Skin of body (tissue), 3 donors: ENCODE measurements at places on chromosomes 7 and 10.

GRCh38 chr10:88968391-88968790 is 15.8 kb upstream of the ACTA2 start:
- no peak for DNase-seq

DNA sequence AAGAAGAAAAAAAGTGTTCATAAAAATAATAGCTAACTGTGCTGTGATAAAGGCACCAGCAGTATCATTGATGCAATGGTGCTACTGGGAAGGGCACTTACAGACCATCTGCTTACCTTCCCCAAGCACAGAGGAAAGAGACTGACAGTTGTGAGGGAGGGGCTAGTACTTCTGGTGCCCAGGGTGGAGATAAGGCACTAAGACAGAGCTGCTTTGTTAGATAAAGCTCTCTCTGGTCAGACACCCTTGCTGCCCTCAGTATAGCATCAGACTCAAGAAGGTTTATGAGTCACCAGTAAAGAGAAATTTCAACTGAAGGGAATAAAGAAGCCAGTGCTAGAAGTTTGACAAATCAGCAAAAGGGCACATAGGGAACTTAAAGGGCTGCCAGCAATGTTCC is 325.6 kb downstream of the HPSE2 start:
- DNase-seq = no peak

- no peak for DNase-seq
Measured at GRCh38 chr10:103497161-103497915, 3.8 kb downstream of the NEURL1 start.

DNA sequence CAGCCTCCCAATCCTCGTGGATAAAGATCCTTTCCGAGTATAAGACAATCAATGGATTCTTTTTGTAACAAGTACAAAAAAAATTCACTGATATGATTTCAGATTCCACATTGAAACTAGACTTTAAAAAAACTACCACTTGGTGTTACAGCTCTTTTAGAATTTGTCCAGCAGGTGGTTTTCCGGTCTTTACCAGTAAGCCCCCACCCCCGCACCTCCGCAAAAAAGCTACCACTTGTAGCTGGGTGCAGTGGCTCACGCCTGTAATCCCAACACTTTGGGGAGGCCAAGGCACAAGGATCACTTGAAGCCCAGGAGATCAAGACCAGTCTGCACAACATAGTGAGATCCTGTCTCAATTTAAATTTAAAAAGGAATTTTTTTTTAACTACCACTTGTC is 19.8 kb downstream of the IGF2BP3 start:
- no peak for DNase-seq

GRCh38 chr7:44962483-44963251 is 16.1 kb downstream of the MYO1G start:
- DNase-seq = no peak

DNA sequence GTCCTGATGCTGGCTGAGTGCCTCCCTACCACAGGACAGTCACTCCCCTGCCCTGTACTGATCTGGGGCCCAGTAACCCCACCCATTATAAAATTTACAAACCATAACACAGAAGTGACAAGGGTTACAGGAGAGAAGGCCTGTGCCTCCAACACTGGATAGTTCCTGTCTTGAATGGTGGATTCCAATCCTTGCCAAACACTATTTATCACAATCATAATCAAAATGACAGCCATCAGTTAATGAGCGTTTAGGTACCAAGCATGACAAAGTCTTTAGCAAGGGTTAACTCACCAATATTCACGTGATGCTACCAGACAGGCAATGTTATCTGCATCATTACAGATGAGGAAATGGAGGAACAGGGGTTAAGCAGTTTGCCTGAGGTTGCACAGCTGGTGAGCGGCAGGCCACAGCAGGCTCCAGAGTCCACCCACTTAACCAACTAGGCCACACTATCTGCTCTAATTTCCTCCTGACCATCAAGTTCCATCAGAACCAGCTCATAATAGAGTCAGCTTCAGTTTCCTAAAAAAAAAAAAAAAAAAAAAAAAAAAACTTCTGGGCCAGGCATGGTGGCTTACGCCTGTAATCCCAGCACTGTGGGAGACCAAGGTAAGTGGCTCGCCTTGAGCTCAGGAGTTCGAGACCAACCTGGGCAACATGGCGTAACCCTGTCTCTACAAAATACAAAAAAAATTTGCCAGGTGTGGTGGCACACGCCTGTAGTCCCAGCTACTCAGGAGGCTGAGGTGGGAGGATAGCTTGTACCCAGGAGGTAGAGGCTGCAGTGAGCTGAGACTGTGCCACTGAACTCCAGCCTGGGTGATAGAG is 14.2 kb downstream of the PDLIM1 start:
- no peak for DNase-seq

- no peak for DNase-seq
Measured at GRCh38 chr7:156554488-156554887, 86.1 kb upstream of the RNF32 start.

DNA sequence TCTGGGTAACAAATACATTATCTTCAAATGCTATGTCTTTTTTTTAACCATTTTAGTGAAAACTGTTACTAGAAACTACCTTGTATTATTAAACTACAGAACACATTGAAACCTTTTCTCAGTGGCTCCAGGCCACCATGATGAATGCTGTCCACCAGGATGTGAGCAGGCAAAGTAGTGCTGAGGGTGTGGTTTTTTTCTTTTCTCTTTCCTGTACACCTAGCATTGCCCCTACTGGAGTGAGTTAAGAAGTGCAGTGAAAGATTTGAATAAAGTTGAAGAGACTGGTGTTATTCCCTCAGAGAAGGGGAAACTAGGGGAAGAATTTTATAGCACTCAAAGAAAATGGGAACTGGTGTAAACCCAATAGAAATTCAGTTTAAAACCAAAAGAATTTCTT is 120.0 kb upstream of the SAMD8 start:
- DNase-seq = no peak

GRCh38 chr10:72308320-72308987 is 34.7 kb downstream of the DDIT4 start:
- DNase-seq = no peak

DNA sequence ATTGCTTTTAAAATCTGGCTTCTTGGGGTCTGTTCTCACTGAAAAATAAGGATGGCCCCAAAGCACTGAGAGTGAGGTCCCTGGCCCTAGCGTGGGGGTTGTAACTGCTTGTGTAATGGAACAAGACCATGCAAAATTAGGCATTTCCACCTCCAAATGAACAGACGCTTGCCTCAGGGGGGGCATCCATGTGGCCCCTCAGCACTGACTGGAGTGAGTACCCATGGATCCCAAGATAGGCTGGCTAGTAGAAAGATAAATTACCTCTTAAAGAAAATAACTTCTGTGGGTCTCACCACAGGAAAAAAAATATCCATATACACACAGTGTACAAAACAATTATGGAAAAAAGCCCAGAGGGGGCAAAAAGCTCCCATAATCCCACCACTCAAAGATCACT is 15.2 kb upstream of the CPA1 start:
- DNase-seq = no peak

DNA sequence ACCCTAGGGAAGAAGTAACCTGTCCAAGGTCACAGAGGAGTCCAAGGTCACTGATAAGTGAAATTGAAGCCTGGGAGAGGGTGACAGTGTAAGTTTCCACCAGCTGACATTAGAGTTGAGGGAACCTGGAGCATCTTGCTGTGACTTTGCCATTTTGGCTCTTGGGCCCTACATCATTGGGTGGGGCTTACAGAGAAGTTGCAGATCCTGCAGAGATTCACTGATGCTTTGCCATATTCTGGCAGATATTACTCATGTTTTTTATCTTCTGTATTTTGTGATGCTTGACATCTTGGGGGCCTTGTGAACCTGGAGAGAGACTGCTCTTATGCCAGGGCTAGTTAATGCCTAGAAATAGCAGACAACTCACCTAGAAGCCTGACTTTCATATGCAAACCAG is 36.5 kb downstream of the SMKR1 start:
- DNase-seq = no peak

- no peak for DNase-seq
Measured at GRCh38 chr7:157433628-157434027, 96.8 kb downstream of the DNAJB6 start.

DNA sequence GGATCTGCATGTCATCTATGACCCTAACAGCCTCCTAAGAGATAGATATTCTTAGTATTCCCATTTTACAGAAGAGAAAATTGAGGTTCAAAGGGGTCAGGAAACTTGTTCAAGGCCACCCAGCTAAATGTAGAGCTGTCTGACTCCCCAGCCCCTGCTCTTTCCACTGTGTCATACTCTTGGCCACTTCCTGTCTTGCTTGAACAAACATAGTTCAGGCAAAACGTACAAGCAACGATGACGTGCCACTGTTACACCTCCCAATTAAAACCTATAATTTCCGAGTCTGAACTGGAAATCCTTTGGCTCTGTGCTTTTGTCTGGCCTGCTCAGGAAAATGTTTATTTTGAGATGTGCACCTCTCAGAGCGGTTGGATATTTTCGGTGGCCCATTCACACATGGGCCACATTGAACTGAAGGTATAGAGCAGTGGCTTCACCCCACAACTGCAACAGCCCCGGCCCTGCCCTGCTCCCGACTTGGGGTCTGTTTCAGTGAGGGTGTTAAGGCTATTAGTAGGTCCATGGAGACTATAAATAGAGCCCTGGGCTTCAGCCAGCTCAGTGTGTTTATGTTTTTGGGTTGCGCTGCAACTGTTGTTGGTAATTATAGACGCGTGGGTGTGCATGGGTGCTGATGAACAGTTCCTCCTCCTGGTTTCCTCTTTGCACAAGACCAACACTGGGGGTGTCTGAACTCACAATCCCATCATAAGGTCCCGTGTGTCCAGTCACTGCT is 172.3 kb upstream of the ADO start:
- no peak for DNase-seq

DNA sequence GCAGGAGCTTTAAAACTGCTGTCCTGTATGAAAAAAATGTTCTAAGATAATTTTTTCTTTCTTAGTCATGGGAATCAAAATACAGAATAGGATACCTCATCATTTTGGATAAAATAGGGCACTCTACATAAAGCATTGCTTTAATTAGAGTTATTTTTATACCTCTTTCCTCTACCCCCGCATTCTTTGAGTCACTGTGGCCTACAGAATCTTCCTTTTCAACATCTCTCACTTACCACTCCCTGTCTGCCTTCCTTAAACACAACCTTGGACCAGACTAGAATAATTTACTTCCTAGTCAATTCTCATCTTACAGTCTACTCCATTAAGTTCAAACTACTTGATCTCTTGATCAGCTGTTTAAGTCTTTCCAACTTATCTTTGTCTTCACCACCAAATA is 462.3 kb downstream of the PHTF2 start:
- no peak for DNase-seq

DNA sequence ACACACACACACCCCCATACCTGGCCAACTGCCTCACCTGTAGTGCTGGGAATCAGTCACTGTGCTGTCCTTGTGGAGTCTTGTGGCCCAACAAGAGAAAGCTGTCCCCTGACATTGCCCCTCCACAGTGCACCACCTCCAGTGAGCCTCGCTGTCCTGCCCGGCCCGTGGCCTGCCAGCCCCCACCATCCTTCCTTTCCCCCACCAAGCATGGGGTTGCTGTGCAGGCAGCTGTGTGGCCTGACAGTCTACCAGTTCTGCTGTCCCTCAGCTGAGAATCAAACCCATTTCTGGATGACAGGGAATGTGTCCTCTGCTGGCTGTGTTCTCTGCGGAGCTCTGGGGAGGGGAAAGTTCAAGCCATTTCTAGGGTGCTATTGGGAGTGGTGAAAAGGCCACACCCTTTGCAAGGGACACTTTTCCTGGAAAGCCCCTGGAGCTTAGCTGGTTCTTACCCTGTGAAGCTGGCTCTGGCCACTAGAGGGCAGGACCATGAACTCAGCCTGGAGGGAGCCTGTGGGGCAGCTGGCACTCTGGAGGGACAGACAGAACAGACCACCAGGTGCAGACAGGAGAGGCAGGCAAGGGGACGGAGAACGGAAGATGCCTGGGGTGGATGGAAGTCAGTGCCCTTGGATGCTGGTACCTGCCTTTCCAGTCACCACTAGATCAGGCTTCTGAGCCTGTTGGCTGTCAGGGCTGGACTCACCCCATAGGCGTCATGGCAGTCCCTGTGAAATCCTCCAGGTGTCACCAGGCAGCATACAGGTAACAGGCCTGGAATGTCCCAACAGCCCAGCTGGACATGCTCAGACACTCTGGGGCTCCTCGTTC is 10.5 kb upstream of the MTPAP start:
- DNase-seq = no peak

DNA sequence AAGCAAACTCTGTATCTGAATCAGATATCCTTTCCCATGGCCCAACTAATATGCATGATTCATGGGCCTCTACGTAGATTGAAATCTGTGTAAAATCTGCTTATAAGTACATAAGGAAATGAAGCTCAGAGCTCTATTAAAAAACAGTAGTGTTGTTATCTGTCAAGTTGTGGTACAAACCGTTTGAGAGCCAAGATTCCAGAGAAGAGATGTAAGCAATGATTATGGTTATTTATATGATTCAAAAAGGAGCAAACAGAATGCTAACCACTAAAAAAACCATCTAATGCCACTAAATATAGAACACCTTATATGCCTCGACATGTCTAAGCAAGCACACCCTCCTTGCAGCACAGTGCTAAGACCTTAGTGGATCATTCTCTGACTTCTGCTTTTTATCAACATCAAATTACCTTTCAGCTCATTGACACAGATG is 26.6 kb downstream of the RPP38 start:
- no peak for DNase-seq

DNA sequence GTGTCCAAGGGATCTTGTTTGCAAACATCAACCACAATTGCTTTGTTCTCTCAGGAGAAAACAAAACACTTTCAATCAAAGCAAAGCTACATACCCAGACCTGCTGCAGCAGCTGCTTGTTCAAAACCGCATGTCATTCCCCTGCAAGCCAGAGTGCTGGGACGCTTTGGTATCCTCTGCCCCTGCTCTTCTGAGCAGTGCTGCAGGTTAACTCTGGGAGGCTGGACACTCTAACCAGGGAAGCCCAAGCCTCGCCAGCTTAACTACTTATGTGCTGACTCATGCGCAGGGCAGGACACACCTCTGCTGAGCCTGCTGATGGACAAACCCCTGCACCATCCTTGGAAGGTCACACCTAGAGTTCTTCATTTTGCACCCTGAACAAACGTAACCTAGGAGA is 28.2 kb upstream of the ASAH2 start:
- no peak for DNase-seq
